ENCODE measurements at places on chromosomes 3 and 15.

DNA sequence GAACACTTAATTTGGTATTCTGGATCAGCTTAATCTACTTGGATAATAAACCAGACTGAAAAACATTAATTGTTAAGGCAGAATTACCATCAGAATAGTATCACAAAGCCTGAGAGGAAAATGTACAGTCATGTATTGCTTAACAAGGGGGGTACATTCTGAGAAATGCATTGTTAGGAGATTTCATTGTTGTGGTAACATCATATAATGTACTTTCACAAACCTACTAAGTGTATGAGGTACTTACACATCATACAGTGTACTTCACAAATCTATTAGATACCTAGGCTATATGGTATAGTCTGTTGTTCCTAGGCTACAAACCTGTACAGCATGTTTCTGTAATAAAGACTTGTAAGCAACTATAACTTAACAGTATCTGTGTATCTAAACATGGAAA lies 68.2 kb downstream of the NBEAL2 start:
- DNase-seq, result no peak

GRCh38 chr3:52305926-52306325 lies 10.2 kb upstream of the DNAH1 start:
- no peak for DNase-seq

- DNase-seq, result no peak
These were observed 18.4 kb downstream of the CLDN1 start for GRCh38 chr3:190303884-190304283.

- DNase-seq, result no peak
These were observed 251.8 kb upstream of the RORA start for GRCh38 chr15:61480863-61481262.

DNA sequence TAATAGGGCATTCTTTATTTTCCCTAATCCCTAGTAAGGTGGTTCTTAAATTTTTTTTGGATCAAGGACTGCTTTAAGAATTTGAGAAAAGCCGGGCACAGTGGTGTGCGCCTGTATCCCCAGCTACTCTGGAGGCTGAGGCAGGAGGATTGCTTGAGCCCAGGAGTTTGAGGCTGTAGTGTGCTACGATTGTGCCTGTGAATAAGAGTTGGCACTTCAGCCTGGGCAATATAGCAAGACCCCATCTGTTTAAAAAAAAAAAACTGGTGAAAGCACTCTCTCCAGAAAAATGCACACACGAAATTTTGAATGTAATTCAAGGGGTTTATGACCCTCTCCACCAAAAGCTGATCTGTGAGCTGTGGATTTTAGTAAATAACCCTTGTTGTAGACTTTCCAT lies 32.0 kb downstream of the CALML4 start:
- no peak for DNase-seq

DNA sequence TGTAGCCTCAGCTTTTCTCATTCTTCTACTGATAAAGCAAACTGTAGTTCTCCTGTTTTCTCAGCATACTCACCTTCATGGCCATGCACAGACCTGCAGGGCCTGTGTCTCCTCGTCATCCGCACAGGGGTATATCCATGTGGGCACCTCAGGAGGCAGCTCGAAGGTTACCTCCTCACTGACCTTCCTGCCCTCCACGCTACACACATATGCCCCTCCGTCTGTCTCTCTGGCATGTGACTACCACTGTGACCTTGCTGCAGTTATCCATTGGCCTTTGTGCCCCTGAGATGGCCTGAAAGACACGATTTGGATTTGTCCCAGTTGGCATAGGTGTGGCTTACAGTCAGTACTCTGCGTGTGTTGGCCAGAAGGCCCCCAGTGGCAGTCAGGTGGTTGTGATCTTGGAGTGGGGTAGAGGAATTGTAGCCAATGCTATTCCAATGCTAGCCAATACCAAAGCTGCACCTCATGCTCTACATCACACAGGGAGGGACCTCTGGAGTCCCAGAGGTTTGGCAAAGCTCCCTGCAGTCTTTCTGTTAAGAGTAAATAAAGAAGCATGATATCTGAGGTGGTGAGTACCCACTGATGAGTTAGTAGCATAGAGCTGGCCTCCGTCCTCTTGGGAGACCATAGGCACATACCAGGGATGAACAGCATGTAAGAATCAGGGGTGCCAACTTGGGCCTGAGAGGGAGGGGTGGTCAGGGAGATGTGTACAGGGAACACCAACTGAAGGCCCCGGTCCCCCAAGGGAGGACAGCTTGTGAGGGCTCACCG lies 143.4 kb downstream of the EEFSEC start:
- DNase-seq, result no peak

DNA sequence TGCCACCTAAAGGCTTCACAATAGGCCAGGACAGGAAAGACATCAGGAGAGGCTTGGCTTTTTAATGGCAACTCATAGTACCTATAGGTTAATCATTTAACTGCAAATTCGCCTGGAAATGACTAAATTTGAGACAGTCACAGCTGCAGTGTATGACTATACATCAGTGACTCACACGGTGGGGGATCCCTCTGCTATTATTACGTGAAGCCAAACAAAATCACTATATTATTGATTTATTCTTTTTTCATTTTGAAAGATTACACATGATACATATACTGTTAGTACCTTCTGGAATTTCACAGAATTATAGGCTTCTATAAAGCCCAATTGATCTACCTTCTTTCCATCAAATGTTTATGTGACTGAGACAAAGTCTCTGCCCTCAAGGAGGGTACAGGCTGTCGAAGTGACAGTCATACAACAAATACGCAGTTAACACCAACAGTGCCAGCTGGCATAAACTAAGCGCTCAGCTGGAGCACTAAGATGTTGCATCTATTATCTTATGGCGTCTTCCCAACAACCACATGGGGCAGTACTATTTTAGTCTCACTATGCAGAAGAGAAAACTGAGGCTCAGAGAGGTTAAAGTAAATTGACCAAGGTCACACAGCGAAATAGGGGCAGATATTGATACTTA lies 82.0 kb upstream of the LMOD3 start:
- DNase-seq, result no peak

DNA sequence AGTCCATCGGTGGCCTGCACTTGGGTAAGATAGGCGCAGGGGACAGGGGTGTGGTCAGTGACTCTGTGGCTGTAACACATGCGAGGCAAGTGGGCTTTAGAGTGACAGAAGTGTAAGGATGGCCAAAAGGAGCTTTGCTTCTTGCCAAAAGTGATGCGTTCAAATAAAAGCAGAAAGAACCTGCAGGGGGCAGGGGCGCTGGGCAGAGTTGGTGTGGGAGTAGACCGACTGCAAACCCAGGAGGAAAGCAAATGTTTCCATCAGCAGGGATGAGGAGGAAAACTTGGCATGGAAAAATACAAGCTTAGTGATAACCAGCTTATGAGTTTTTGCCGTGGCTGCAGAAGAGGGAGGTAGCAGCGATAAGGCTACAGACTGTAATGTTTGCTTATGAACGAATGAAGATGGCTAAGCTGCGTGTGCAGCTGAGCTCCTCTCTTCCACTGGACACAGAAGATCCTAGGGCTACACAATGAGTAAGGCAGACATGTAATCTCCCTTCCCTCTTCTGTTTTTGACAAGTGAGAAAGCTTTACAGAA lies 149.4 kb downstream of the WNT5A start:
- DNase-seq, result no peak

DNA sequence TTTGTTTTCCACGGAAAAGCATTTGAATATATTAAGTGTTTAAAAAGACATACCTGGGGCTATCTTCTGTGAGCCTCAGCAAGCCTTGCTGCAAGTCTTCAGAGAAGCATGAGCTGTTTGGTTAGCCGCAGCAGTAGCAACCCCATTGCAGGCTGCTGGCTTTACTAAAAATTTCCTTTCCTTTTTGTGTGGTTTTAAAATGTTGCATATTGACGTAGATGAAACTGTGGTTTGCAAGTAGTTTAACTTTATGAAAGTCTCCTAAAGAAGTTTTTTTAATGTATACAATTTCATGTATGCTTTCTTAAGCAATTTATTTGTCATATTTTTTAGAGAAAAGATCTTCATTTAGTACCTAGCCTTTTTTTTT lies at the start of gene GPR171:
Gene GPR171, minus strand, starts transcription at position 166 of the 370 bp plus-strand sequence. CDS start 3,830 bp downstream, outside the sequence.
- DNase-seq, result no peak

DNA sequence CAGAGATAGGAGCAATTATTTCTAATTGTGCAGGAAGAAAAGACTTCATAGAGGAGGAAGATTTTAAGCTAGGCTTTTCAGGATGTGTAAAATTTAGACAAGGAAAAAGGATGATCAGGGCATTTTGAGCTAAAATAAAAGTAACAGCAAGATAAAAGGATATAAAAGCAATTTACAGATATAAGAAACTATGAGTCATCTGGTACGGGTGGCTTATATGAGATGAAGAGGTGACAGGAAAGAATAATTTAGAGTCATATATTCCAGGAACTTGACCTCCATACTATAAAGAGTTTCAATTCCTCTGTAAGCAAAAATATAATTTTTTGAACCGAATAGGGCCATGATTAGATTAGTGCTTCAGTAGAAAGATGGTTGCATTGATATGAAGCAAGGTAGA lies 273.7 kb downstream of the RBMS3 start:
- no peak for DNase-seq

DNA sequence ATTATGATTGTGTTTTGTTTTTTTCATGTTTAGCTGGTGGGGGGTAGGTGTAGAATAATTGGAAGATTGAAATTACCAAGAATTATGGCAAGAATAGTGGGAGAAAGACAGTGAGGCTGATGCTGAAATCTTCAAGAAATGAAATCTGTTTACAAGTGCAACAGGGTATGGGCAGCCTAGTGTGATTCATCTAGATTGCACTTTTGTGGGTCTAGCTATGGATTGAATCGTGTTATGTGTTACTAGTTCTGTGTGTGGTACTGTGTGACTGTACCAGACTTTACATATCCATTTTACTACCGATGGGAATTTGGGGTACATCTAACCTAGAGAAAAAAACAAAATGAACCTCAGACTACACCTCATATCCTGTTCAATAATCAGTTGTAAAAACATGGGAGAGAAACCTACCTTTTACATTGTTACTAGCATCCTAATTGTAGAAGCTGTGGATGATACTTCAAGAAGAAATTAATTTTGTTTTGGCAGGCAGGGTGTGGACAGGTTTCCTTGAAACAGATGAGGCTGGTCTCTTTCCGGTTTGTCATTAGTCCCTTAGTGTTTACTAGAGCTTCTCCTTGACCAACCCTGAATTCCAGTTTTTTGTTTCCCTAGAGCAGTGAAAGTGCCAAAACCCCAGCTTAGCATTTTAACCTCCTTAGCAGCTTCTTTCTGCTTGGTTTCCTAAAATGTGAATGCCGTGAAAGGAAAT lies 47.9 kb downstream of the OPA1 start:
- peak; percentile 28 for DNase-seq

- no peak for DNase-seq
These were observed 54.2 kb downstream of the OSTN start for GRCh38 chr3:191253089-191253799.

DNA sequence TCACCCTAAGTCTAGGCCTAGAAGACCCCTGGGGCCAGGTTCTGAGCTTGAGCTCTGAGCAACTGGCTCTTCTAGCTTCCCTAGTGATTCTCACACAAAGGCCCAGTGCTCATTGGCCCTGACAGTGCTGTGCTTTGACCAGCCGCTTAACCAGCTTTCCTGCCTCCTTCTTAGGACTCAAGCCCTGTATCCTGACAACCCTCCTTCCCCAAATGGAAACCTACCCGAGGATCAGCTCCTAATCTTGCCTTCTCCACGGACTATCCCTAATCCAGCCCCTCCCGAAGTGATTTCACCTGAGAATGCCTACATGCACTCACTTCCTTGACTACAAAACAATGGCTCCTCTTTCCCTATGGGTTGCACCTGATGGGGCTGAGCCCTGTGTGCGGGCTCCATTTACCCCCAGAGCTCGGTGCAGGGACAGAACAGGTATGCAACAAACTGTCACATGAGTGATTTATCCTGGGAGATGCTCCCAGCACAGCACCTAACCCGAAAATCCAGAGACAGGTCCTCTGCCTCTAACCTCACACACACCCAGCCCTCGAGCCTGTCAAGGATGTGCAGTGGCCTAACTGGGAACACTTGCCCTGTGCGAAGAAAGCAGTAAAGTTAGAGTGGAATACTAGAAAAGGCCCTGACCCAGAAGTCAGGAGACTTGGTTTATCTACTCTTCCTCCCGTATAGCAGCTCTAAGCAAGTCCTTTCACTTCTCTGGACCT lies 2.3 kb downstream of the MEGF11 start:
- no peak for DNase-seq

DNA sequence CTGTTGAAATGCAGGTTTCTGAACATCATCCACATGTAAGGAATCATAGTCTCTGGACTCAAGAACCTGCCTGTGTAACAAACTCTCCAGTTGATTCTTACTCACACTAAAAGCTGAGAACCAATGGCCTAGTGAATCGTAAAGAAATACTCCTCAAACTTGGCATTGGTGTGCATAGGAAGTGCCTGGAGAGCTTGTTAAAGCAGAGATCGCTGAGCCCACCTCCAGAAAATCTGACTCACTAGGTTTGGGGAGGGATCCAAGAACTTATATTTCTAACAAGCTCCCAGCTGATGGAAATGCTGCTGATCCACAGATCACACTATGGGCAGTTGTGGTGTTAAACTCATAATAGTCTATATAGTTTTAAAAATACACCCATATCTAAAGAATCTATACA lies 55.8 kb upstream of the LMCD1 start:
- peak; percentile 96 for DNase-seq

GRCh38 chr15:95567686-95568085 lies 762.8 kb upstream of the NR2F2 start:
- peak; percentile 92 for DNase-seq

- DNase-seq, result no peak
These were observed 28.1 kb upstream of the INSYN1 start for GRCh38 chr15:73781038-73781925.

- peak; percentile 85 for DNase-seq
These were observed 404.6 kb upstream of the C2CD4B start for GRCh38 chr15:62569460-62570404.

- peak; percentile 94 for DNase-seq
These were observed 67.6 kb upstream of the TGFBR2 start for GRCh38 chr3:30538791-30539190.

DNA sequence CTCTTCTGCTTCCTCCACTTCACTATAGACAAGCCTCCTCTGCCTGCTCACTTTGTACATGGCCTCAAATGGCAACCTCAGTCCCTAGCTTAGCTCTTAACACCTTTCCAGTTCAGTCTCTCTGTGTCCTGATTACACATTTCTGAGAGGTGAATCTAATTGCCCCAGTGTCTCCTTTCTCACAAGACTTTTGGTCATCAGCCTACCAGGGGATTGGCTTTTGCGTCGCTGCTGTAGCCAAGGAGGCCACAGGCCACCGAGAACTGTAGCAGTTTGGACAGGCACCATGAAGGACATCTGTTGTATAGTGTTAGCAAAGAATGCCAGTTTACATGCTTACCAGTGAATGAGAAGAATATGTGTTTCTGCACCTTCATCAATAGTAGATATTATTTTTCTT lies 8.5 kb downstream of the IREB2 start:
- DNase-seq, result no peak

Data from fibroblast of upper back skin (primary cell).